Osteocyte (in vitro differentiated cells): ENCODE measurements at places on chromosomes 2 and 18. TPM values are rescaled to one million over a fixed set of nuclear protein-coding genes. Genes with fewer than 3 reads are reported as not detected.

DNA sequence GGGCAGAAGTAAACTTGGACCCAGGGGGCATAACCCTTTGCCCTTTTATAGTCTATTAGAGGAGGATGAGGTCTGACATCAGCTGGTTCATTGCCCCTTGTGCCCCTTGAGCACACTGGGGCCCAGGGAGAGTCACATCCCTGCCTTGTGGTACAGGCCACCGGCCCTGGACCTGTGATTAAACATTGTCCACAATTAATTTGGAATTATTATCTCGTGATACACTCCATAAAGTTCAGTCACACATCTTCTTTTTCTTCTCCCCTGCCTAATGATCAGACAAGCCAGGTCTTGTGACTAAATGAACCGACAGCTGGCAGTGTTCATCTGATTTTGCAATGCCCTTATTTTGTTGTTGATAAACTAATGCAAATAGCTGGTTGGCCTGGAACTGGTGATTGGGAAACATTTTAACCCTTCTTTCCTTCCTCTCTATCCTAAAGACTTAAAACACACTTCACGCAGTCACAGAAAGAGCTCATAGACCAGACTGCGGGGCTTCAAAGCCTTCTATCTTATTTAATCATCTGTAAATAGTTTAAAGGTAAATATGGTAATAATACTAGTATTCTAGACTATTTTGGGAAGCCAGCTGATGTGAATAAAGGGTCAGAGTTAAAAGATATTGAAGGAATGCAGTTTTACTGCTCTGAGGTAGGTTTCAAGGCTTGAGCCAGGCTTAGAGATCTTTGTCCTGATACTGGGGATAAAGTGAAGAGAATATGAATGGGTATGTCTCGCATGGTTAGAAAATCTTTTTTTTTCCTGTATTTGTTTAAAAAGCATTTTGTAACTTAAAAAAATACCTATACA lies 13.4 kb downstream of the IL1R1 start:
- H3K4me1 ChIP-seq, result peaks cover 32% of the 10 kb centered on the region
- peaks cover 75% of the 10 kb centered on the region for H3K36me3 ChIP-seq
- no peak overlapping the region for H3K27ac ChIP-seq

The UXS1 gene
- total RNA-seq, result 22.5 and 23.2 TPM in 2 replicates

The CD226 gene
- total RNA-seq, result 0.46 and 0.81 TPM in 2 replicates

The TRIM43 gene
- not detected in 2 replicates for total RNA-seq
